ENCODE measurements at places on chromosomes 1 and 21.

DNA sequence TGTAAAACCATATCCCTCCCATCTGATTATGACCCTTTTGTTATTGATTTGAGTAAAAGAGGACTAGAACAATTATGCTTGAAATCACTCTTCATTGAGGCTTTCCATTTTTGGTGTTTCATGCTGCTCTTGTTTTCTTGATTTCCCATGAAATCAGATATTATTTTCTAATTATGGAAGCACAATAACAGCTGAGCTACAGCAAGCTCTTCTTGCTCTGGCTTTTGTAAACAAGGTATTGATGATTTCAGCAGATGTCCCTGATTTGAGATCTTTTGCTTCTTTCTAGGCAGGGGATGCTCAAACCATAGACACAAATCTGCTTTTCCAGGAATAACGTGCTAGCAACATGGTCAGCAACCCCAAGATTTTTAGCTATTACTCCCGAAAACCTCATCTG lies 607.8 kb downstream of the NCAM2 start:
- DNase-seq: no peak

DNA sequence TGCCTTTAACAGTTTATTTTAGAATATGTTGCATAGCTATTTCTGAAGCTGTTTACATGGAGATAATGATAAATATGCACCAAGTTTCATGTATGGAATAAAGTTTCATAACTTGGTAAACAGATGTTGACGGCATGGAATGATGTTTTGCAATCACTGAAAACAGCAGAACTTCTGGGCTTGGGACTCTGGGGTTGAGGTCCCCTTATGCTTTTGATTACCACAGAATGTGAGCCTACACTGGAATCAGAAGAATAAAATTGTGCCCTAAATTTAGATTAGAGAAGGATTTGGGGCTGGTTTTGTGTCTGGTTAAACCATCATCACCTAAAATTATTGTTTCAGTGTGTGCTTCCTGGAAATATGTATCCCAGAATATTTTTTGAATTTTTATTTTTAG lies 11.1 kb downstream of the KRTAP24-1 start:
- DNase-seq: no peak

DNA sequence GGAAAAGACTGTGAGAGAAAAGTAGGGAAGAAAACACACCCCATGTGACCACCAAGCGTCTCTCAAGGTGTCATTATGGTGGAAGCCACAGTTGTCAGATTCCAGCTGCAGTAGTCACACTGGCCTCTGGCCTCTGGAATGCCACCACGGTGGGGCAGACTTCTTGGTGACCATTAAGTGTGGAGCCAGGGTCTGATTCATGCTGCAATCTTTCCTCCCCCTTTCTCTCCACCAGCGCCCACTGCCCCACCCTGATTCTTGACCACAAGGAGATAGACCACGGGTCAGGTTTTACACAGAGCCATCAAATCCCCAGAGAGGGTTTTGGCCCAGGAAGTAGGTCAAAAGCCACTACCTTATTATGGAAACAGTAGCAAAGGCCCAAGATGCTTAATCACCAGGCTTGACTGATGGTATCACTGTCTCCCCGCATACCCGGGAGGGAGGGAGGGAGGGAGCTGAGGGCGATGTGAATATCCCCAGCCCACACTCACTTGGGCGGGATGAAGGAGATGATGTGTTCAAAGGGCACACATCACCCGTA lies 52.7 kb upstream of the GRHL3 start:
- DNase-seq: no peak

DNA sequence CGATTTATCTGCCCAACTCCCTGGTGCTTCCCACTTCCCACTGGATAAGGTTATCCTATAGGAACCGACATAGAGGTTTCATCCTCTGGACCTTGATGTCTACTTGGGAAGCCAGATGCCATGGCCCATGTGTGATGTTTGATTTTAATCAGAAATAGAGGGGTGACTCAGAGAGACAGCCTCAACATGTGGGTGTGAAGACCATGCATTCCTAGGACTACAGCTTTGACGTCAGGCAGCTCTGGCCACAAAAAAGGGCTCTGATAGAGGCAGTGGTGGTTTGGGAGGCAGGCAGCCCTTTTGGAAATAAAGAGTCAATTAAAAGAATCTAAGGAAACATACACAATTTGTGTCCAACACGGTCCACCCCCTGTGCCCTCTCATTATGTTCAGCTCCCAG lies 5.2 kb upstream of the SH2D2A start:
- DNase-seq: no peak

GRCh38 chr1:240399381-240399780 lies 212.6 kb downstream of the GREM2 start:
- DNase-seq: no peak

- no peak for DNase-seq
Measured at GRCh38 chr1:244224487-244225430, 173.7 kb downstream of the ZBTB18 start.

DNA sequence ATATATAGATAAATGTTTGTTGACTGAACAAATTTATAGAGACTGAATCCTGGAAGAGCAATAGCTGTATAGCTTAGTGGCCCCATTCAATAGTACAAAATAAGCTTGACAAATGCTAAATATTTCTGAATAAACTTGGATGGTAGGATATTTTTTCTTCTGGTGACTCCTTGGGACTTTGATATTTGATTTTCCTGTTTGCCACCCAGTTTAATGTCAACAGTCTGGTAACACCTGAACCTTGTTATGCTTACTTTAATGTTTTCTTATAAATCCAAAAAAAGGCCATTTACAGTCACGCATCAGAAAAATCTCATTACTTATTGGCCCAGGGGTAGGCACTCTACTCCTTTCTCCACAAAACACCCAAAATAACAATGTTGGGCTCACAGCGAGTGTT lies 30.8 kb downstream of the WDR64 start:
- no peak for DNase-seq

GRCh38 chr1:47901001-47901575 lies 96.1 kb downstream of the TRABD2B start:
- no peak for DNase-seq

DNA sequence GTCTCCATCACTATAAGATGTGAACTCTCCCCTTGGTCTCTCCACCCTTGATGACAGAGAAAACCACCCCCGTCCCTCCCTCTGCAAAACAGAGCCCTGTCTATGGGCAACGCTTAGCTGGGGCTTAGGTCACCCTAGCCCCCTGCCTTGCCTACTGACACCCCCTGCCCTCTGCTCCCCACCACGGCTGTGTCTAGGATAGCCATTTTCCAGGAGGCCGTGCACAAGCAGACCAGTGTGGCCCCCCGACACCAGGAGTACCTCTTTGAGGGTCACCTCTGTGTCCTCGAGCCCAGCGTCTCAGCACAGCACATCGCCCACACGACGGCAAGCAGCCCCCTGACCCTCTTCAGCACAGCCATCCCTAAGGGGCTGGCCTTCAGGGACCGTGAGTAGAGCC lies 8.5 kb downstream of the IKBKE start:
- no peak for DNase-seq

DNA sequence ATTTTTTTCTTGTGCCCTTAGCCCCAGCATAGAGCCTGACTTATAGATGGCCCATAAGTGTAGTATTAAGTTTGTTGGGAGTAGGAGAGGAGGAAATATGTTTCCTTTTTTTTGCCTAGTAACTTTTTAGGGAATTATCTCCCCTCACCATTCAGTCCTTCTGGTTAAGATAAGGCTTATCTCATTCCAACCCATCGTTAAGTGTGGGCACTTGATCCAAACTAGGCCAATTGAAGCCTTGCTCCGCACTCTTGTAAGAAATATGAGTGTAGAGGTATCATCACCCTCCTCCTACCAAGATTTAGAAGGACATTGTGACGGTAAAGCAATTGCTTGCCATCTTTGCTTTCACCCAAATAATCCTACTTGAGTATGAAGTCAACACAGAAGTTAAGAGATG lies 8.8 kb upstream of the FGGY start:
- no peak for DNase-seq

DNA sequence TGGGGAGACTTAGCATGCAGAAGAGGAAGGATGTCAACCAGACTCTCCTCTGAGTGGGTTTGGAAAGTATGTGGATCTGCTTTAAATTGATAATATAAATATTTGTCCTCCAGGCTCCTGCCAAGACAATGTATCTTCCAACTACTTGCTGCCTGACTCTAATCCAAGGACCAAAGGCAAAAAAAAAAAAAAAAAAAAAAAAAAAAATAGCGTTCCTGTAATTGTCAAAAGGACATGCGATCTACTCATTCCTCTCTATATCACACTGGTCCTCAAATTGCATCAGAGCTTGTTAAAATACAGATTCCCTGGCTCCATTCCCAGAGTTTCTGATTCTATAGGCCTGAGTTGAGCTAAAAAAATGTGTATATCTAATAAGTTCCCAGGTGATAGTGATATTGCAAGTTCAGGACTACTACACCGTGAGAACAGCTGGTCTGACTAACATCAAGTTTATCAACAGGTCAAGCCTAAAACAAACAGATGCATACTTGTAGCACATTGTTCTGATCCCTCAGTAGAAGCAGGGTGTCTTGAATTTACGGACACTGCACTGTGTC lies 141.3 kb downstream of the TNR start:
- no peak for DNase-seq

GRCh38 chr1:154970631-154971340 lies at the start of gene SHC1:
Gene SHC1, minus strand, starts transcription at chr1:154970747. Its CDS starts 221 bp downstream, at chr1:154970526.
- peak; percentile 92 for DNase-seq

DNA sequence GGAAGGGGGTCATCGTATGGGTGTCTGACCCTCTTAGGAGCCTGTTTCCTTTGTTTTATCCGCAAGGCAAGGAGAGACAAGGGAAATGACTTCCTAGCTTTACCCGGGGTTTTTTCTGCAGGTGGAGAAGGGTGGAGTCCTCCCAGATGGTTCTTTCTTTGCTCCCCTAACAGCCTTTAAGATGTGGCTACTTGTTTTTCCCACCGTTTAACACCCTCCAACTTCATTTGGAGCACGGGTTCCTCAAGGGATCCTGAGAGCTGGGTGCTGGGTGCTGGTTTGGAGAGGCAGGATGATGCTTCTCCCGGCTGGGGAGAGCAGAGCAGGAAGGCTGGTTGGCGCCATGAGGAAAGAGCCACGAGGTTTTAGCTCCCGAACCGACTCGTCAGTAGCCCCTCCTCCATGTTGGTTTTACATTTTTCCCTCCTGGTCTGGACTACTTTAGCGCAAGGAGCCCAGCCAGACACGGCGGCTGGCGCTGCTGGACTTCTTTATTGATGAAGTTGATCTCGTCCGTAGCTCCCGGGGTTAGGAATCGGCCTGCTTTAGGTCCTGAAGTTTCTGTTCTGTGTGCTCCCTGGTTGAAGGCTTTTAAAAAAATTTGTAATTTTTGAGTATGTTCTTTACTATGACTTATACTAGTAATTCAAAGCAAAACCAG lies 1.4 kb downstream of the UCK2 start:
- peak; percentile 62 for DNase-seq

DNA sequence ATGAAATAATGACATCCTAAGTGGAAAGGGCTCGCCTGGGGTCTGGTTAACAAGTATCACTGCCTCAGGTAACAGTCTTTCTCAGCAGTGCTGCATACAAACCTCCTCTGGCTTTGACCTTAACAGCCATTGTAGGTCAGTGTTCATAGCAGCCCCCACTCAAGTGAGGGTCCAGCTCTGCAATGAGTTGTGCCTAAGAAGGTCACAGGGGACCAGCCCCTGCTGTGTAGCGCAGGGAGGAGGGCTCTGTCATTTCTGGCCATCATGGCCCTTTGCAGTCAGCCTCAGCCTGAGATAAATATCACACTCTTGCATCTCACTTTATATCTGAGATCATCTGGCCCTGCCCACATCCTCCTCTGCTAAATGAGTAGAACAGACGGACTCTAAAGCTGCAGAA lies 18.1 kb upstream of the MYSM1 start:
- DNase-seq: no peak

DNA sequence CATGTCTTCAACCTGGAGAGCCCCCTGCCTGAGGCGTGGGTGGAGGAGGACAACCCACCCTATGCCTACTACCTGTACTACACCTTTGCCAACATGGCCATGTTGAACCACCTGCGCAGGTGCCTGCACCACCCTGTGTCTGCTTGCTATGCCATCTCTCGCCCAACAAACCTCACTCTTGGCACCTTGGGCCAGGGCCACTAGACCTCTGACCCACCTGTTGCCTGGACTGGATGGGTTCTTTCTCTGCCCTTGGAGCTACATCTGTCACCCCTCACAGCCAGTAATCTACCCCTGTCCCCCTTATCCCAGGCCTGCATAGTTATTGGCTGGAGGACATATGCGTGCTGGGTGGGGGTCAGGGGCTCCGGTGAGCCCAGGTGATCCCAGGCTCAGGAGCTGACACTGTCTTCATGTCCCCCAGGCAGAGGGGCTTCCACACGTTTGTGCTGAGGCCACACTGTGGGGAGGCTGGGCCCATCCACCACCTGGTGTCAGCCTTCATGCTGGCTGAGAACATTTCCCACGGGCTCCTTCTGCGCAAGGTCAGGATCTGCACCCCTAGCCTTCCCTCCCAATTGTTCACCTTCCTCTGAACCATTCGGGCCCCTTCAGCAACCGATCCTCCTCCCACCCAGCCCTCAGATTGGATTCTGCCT lies 9.9 kb downstream of the AMPD2 start:
- DNase-seq: no peak

- DNase-seq: peak; percentile 72
Measured at GRCh38 chr1:148318123-148318903, 164.8 kb downstream of the PPIAL4G start.

GRCh38 chr1:25109531-25109951 lies 122.8 kb downstream of the SYF2 start:
- no peak for DNase-seq

- DNase-seq: peak; percentile 74
Measured at GRCh38 chr1:44237721-44238457, 24.6 kb downstream of the DMAP1 start.

- DNase-seq: no peak
Measured at GRCh38 chr1:21022279-21023040, 154.2 kb downstream of the EIF4G3 start.

GRCh38 chr21:46617267-46618051 lies 12.6 kb upstream of the S100B start:
- no peak for DNase-seq

DNA sequence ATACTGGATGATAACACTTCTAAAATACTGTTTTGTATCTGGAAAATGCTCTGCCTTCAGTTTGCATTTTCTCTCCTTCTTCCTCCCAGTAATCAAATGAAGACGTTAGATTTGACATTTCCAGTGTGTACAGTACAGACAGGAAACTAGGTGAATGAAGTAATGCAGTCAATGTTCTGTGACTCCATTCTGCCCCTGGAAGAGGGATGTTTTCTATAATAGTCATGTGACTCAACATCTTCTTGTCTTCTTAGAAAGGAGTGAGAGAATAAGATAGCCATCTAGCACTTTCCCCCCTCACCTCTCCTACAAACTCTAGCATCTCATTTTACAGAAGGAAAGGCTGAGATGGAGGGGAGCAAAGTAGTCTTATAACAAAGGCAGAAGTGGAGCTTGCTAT lies 77.6 kb downstream of the DDR2 start:
- DNase-seq: no peak
